ENCODE measurements at places on chromosomes 3 and 15. TPM values are rescaled to one million over a fixed set of nuclear protein-coding genes. Genes with fewer than 3 reads are reported as not detected.

The LYSMD2 gene
- 8.1 TPM for total RNA-seq

The GYG1 gene
- total RNA-seq: 49.6 TPM

DNA sequence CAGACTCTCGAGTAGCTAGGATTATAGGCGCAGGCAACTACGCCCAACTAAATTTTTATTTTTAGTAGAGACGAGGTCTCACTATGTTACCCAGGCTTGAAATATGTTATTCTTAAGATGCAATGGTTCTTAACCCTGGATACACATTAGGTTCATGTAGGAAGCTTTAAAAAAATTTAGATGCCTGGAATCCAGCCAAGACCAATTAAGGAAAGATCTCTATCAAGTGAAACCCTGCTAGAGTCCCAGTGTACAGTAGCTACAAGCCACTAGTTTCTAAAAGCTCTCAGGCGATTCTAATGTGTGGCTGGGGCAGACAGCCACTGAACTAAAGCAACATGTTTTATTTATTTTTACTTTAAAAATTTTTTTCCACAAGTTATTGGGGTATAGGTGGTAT is 33.2 kb downstream of the TRIM69 start:
- DNase-seq: no peak

DNA sequence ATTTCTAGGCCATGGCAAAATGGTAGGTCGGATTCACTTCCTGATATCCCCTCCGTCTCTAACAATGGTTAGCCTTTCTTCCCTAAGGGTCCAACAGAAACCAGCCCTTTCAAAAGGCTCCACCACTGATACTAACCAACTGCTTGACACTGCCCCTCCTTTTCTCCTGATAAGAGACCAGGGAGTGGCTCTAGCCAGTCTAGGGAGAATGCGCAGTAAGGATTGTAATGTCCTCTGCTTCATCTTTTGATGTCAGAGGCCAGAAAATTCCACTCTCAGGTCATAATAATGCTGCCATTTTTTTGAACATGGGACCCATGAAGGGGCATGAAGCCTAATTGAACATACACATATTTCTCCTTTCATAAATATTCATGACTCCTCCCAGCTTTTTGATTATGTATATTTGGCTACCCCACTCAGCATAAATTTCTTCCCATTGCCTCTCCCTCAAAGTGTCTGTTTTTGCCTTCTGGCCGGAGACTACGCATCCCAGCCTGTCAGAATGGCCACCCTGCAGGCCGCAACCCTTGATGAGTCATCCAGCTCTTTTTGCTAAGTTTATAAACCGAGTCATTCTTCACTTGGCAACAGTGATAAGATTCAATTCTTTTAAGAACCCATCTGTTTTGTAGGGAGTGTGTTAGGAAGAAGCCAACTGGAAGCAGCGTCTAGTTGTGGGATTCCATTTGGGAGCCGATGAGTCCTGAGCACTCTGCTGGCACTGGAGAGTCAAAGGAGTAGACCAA is 189.0 kb upstream of the MCTP2 start:
- no peak for DNase-seq

- no peak for DNase-seq
These were observed 11.6 kb upstream of the SEC61A1 start for GRCh38 chr3:128040660-128041059.

- no peak for DNase-seq
These were observed 17.9 kb downstream of the FANCD2OS start for GRCh38 chr3:10090179-10090578.
